ENCODE measurements at places on chromosomes 2 and 18. TPM values are rescaled to one million over a fixed set of nuclear protein-coding genes. Genes with fewer than 3 reads are reported as not detected.

GRCh38 chr2:128513116-128513960, 194.7 kb upstream of the HS6ST1 start:
- no peak for DNase-seq

Gene PCARE
- 0.11 TPM for total RNA-seq

DNA sequence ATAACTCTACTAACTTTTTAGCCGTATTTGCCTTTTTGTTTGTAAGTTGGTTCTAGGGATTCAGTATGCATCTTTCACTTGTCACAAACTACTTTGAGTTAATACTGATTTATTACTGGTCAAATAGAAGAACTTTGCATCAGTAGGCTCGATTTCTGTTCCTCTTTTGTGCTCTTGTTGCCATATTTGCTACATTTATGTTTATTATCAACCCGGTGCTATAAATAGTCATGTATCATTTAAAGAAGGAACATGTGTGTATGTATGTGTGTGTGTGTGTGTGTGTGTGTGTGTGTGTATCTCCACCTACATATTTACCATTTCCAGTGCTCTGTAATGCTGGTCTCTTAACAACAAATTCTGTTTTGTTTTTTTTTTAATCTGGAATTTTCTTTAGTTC, 79.6 kb upstream of the B3GNT7 start:
- no peak for DNase-seq

DNA sequence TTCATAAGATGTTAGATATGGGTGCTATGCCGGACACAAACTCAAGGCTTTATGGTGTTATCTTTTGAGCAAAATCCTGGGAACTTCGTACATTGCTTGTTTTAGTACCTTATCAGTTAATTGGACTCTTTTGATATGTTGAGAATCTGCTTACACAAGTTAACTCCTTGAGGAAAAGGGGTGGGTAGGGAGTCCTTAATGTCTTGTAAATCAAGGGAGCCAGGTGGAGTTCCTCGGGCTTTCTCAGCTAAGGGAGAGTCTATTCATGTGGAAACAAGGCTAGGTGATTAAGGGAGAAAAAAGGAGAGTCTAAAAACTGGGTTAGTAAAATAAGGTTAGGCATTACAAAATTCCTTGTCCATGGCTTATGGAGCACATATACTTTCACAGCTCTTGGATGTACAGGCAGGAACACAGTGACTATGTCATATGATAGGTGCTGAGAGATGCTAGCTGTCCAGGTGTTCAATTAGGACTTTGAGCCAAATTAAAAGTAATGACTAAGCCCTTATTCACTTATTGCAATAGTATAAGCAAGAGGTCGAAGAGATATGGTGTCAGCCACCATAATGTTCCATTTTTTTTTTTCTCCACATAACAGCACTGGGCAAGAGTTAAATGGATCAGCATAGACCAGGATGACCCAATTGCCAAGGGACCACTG, 59.5 kb upstream of the DYNAP start:
- DNase-seq, result no peak

DNA sequence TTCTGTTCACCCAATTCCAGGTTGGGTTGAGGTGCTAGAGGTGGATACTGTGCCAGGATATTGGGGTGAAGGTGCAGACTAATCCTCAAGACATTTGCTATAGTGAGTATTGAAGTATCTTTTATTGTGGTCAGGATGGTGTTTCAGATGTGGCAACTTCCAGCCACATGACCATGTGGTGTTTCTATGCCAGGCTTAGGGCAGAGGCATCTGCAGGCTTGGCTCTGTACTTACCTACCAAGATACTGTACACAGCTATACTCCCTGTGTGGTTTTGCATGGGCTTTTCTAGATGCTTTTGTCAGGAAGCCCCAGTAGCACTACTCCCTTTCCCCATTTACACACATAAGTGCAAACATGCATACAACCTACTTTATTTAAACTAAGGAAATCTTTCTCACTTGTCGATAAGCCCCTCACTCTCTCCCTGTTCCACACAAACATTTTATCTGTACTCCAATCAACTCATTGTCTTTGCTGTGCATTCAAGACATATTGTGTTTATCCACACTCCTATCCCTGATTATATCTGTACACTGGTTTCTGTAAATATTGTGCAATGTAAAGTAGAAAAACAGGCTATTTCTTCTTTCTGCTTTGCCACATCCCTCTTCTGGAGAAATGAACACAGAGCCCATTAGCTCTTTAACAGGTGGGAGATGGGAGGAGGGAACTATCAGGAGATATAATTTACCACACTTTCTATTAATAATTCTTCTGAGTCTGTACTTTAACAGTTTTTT, 12.3 kb downstream of the ARL6IP6 start:
- DNase-seq, result no peak

DNA sequence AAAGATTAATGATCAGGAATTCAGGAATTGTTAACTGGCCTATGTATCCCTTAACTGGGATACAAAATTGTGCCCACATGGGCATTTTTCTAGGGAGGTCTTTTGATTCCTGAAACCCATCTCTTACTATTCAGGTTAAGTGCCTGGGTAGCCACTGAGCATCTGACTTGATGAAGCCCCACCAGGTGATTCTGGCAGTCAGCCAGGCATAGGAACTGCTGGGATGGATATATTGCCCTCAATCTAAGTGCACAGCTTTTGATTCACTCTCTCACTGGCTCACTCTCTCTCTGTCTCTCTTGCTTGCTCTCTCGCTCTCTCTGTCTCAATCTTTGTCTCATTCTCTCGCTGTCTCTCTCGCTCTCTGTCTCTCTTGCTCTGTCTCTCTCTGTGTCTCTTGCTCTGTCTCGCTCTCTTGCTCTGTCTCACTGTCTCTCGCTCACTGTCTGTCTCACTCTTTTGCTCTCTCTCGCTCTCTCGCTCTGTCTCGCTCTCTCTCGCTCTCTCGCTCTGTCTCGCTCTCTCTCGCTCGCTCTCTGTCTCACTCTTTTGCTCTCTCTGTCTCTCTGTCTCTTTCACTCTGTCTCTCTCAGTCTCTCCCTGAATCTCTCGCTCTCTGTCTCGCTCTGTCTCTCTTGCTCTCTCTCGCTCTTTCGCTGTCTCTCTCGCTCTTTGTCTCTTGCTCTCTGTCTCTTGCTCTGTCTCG, 22.3 kb downstream of the INPP1 start:
- no peak for DNase-seq

Gene NEDD4L
- 49.3 TPM for total RNA-seq

GRCh38 chr2:4844881-4845280, 847.3 kb upstream of the SOX11 start:
- no peak for DNase-seq

DNA sequence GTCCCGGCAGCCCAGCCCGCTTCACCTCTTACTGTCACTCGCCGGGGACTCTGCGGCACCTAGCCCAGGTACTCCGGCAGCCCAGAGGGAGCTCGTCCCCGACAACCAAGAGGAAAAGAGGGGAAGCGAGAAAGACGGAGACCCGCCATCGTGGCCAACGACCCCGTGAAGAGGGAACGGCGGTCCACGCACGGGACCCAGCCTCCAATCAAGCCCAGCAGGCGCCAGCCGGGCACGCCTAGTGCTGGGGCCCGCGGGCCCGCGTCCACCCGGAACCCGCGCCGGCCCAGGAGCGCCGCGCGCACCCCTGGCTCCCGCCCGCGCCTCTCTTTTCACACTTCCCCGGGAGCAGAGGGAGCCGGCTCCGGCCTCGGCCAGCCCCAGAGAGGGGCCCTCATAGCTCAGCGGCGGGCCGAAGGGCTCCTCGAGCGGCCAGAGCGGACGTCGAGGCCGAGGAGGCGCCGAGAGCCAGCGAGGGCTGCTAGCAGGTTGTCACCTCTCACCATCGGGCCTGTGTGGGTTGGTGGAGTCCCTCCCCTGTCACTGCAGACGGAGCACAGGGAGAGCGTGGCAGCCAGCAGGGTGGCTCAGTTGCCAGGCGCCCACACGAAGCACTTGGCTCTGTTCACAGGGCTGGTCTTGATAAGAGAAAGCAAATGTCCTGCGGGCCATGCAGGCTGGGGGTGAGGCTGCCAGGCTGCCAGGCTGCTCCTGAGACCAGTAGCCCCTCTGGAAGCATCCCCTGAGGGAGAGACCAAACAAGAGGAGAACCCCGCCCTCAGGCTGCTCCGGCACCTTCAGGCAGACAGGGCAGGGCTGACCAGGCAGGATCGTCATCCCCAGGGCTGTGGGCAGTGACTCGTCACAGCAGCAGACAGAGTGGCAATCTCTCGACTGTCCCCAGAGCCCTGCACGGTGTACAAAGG, 36.9 kb upstream of the KLF11 start:
- peak; percentile 84 for DNase-seq

GRCh38 chr2:179051250-179051649, 1.3 kb upstream of the CCDC141 start:
- DNase-seq, result no peak

GRCh38 chr2:165074884-165075283, 119.6 kb upstream of the SLC38A11 start:
- no peak for DNase-seq

Gene MYL12B
- 228 TPM for total RNA-seq

Gene BMP10
- 0.83 TPM for total RNA-seq

Gene RGPD3
- 0.08 TPM for total RNA-seq

DNA sequence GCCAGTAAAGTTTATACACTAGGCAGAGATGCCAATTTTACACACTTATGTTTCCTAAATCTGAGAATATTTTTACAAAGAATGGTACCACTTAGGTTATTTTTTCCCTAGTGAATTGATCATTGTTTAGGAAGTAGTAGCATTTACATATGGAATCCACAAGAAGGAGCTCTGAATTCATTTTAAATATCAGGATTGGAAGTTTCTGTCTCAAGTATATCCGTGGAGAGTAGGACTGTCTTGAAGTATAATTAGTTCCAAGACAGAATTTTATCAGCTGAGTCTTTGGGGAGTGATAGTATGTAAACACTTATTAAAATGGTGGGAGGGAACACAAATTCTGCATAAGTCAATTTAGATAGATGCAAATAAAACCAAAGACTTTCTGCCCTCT, 82.3 kb upstream of the FAM98A start:
- no peak for DNase-seq

GRCh38 chr2:234712421-234712935, 215.6 kb upstream of the ARL4C start:
- no peak for DNase-seq

- no peak for DNase-seq
Observed at GRCh38 chr2:41935002-41935401, 112.8 kb upstream of the PKDCC start.

Gene MOGAT1
- total RNA-seq, result 0.24 TPM

DNA sequence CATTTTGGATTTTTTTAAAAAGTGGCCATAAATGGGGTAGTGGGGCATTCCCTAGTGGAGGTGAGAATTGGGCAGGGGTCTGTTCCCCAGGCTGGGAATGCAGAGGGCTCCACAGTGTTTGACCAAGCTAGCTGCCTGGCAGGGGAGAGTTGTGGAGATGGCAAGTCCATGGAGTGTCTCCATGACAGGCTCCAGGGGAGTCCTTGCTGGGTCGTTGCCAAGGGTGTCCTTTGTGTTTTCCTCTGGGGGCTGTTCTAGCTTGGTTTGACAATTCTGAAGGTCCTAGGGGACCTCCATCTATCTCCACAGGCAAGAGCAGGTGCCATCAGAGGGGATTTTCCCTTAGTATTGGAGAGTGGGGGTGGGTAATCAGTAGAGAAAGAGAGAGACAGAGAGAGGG, 265.3 kb downstream of the DYSF start:
- peak; percentile 6 for DNase-seq

- no peak for DNase-seq
Observed at GRCh38 chr2:58756336-58756735, 515.2 kb upstream of the FANCL start.

DNA sequence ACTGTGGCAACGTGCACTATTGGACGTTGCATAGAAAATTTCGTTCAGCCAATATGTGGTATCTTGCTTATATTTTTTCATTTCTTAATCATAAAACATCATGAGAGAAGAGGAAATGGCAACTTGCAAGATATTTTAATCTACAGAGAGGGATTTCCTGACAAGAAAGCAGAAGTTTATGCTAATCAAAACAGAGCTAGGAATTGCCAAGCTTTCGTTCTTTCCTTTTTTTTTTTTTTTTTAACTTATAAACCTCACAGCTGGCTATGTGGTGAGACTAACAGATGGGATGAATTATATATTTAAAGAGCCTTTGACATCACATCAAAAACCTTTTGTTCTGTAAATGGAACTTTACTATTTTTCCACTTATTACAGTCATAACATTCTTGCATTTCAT, 1136.9 kb upstream of the TMEFF2 start:
- DNase-seq, result no peak

GRCh38 chr2:149331023-149331400, 625 bp downstream of the LYPD6 start:
- DNase-seq, result no peak

GRCh38 chr2:114352988-114353387, 89.5 kb upstream of the DPP10 start:
- DNase-seq, result no peak

DNA sequence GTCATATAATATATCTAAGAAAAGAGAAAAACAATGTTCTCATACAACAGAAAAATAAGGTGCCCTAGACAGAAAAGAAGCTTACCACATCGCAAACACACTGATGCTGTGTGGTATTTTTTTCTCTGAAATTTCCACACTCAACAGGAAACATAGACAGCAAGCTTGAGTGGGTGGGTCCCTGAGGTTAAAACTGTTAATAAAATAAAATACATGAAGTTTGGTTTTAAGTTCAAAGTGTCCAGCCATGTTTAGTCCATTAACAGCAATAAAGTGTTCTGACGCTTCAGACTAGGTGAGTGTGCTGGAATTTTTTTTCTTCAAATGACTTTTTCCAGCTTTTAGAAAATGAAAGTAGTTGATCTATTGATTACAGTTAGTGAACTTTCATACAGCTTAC, 83.3 kb upstream of the EPB41L5 start:
- no peak for DNase-seq

- no peak for DNase-seq
Observed at GRCh38 chr18:59239642-59240041, 19.7 kb downstream of the GRP start.

Gene LYPD1
- 3.3 TPM for total RNA-seq

- no peak for DNase-seq
Observed at GRCh38 chr2:189260361-189260814, 80.8 kb upstream of the COL5A2 start.

Gene IL36B
- not detected for total RNA-seq

GRCh38 chr2:234821946-234822475, 129.8 kb upstream of the SH3BP4 start:
- DNase-seq, result no peak

Gene ACTR2
- 110 TPM for total RNA-seq

GRCh38 chr2:3682811-3683210, 20.6 kb upstream of the DCDC2C start:
- no peak for DNase-seq

DNA sequence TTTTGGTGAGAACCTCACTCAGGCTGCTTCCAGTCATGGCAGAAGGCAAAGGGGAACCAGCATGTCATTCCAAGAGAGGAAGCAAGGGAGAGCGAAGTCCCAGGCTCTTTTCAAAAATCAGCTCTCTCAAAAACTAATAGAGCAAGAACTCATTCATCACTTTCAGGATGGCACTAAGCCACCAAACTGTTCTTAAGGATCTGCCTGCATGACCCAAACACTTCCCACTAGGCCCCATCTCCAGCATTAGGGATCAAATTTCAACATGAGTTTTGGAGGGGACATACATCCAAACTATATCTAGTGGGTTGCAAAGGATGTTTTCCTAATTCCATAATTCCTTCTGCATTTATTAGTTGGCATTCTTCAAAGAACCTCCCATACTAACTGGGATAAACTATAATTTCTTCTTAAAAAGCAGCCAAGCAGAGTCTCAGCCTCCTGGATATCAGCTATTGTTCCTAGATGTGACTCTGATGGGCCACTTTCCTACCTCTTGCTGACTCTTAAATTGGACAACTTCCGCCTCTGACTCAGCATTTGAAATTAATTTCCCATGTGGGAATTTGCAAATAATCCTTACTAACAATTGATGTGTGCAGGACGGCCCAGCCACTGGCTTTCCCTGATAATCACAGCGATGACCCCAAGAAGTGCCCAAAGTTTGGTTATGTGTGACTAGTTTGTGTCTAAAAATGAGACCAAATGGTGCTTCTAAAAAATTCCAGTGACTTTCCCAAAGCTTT, 5.5 kb upstream of the REV1 start:
- DNase-seq, result no peak
